ENCODE measurements at places on chromosomes 11 and 22.

DNA sequence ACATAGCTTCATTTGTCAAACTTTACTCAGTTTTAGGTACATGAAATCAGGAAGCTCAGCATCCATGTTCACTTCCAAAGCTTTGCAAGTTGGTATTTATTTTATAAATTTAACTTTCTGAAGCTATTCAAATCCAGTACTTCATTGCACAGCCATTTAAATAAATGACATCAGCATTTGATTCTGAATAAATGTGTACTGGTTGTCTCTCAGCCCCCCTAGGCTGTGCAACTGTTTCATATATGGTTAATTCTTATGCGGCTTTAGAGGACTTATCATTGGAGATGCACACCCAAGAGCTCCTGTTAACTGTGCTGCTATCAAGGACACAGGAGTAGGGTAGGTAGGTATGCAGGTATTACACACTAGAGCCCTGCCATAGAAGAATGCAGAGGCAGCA lies 325.1 kb downstream of the SOX6 start:
- no peaks in the 10 kb centered on the region for H3K27me3 ChIP-seq
- no peak overlapping the region for H3K4me3 ChIP-seq
- no peaks in the 10 kb centered on the region for H3K4me1 ChIP-seq
- ATAC-seq, result no peak

DNA sequence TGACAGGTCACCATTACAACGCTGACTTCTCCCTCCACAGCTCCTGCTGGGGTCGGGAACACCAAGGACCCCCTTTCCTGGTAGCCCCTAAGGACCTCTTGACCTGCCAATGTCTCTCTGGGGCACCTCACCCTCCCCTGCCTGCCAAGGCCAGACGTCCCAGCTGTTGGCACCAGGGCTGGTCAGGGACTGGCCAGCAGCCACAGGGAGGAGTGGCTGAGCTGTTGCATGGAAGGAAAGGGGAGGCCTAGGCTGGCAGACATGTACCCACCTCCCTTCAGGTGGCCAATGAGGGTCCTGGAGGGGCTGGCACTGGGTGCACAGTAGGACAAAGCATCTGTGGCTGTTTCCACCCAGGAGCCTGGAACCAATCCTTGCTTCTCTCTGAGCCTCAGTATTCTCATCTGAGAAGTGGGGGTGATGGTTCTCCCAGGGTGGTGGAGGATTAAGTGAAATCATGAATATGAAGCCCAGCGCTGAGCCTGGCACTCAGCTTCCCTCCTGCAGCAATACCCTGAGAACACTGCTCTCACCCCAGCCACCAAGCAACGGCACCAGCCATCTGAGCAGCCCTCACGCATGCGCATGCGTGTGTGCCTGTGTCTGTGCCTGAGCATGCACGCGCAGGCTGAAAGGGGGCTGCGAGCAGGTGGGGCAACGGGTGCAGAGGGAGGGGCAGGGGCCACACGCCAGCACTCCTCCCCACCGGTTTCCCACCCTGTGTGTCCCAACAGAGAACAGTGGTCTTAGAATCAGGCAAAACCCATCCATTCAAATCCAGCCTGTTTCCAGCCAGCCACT lies 5.9 kb downstream of the KCNJ4 start:
- H3K4me1 ChIP-seq, result peaks cover 4% of the 10 kb centered on the region
- no peak overlapping the region for H3K27ac ChIP-seq
- no peak overlapping the region for H3K4me3 ChIP-seq
- ATAC-seq, result no peak

- H3K36me3 ChIP-seq, result peaks cover 63% of the 10 kb centered on the region
- no peaks in the 10 kb centered on the region for H3K27me3 ChIP-seq
- H3K4me3 ChIP-seq, result no peak overlapping the region
Measured at GRCh38 chr22:20740222-20740951, 33.5 kb upstream of the SERPIND1 start.

- no peak for ATAC-seq
- H3K4me3 ChIP-seq, result no peak overlapping the region
Measured at GRCh38 chr11:7555052-7555699, 41.4 kb downstream of the PPFIBP2 start.

DNA sequence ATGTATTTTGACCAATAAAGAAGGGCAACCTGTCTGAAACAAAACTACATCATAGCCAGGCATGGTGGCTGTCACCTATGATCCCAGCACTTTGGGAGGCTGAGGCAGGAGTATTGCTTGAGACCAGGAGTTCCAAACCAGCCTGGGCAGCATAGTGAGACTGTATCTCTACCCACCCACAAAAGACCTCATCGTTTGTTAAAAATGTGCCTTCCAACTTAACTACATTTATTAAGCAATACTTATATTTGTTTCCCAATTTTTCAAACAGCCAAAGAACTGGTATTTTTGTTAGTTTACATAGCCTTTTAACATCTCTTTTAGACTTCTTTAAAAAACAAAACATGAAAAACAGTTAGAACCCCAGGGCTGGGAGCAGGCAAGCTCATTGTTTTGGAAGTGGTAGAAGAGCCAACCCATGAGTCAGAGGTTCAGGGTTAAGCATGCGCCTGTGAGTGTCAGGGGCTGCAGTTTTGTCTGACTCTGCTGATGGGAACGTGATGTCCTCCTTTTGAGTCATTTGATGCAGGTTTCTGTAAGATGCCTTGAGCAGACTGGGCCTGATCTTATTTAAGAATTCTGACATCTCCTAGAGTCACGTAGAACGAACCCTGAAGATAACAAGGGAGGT lies 53.9 kb upstream of the CRTAM start:
- no peak overlapping the region for H3K27ac ChIP-seq
- H3K4me3 ChIP-seq, result no peak overlapping the region
- H3K36me3 ChIP-seq, result peaks cover 8% of the 10 kb centered on the region
- no peaks in the 10 kb centered on the region for H3K27me3 ChIP-seq

DNA sequence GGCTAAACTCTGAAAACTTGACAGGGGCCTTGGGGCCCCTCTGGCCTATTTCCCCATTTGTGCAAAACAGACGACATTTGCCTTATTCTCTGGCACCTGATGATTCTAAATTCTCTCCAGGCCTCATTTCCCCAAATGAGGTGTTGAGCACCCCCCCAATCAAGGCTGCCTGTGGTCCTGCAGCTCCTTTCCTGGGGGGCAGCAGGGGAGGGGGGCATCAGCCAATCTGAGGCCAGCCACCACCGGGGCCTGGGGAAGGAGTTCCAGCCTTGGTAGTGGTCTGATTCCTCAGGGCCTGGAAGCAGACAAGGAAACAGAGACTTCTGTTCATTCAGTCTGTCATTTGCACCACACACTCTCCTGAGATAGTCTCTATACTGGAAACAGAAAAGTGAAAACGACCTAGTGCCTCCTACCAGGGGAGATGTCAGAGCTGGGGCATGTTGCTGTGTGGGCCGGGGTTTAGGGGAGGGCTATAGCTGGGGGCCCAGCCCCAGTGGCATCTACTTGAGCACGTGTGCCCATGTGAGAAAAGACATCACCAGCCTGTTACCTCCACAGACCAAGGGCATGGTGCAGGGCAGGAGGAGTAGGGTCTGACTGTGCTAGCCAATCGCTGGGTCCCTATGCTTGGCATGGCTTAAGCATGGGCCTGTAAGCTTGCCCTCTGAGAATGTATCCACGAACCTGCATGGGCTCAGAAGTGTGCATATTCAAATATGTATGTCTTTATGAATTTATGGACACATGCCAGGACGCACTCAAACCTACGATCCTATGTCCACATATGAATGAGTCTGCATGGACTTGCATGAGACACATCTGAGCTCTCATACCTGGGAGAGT lies 1.8 kb upstream of the TPBGL start:
- H3K27ac ChIP-seq, result no peak overlapping the region
- H3K27me3 ChIP-seq, result peaks cover 70% of the 10 kb centered on the region
- no peak for ATAC-seq
- H3K4me1 ChIP-seq, result peaks cover 10% of the 10 kb centered on the region
- no peak overlapping the region for H3K4me3 ChIP-seq

- no peak overlapping the region for H3K4me3 ChIP-seq
- H3K27ac ChIP-seq, result no peak overlapping the region
- ATAC-seq, result no peak
- H3K4me1 ChIP-seq, result no peaks in the 10 kb centered on the region
Measured at GRCh38 chr11:63805844-63806415, 7.3 kb upstream of the SPINDOC start.

- no peaks in the 10 kb centered on the region for H3K36me3 ChIP-seq
- H3K27me3 ChIP-seq, result peaks cover 23% of the 10 kb centered on the region
- ATAC-seq, result no peak
- no peak overlapping the region for H3K27ac ChIP-seq
- no peaks in the 10 kb centered on the region for H3K4me1 ChIP-seq
Measured at GRCh38 chr11:3181725-3182461, 16.8 kb upstream of the OSBPL5 start.

DNA sequence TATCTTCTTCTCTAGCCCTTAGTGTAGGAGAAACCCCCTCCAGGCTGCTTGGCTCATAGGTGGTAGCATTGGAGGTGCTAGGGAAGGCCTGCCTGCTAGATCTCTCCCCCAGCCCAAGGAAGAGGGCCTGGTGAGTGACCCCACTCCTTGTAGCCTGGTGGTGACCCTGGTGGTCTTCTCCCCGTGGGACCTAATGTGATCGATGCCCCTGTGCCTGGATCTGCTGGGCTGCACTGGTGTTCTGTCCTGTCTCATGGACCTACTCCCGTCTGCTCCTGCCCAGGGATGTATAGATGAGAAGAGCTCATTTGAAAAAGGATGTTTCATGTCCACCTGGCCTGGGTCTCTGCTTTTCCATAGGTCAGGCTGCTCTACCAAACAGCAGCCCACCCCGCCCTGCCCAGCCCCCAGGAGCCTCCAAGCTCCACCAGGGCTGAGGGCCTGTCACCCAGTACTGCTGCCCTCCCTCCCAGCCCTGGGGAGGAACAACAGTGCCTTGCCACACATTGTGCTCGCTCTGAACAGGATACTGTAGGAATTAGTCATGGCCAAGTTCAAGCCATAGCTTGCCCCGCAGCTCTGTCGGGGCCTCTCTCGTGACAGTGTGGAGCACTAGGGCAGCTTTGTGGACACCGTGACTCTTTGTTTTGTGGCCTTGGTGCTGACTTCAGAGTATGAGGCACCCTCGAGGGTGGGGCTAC lies 19.7 kb downstream of the SLC37A2 start:
- peaks cover 62% of the 10 kb centered on the region for H3K36me3 ChIP-seq
- no peak overlapping the region for H3K4me3 ChIP-seq
- no peak overlapping the region for H3K27ac ChIP-seq
- no peak for ATAC-seq
- H3K27me3 ChIP-seq, result no peaks in the 10 kb centered on the region

GRCh38 chr11:102853956-102854355 lies 10.5 kb upstream of the MMP3 start:
- no peak overlapping the region for H3K27ac ChIP-seq
- peaks cover 17% of the 10 kb centered on the region for H3K27me3 ChIP-seq
- H3K36me3 ChIP-seq, result no peaks in the 10 kb centered on the region

- no peak for ATAC-seq
- H3K36me3 ChIP-seq, result no peaks in the 10 kb centered on the region
- H3K27me3 ChIP-seq, result no peaks in the 10 kb centered on the region
- no peaks in the 10 kb centered on the region for H3K4me1 ChIP-seq
- H3K4me3 ChIP-seq, result no peak overlapping the region
- H3K27ac ChIP-seq, result no peak overlapping the region
Measured at GRCh38 chr11:121636081-121636799, 183.5 kb upstream of the SORL1-AS1 start.

- no peak overlapping the region for H3K27ac ChIP-seq
- no peaks in the 10 kb centered on the region for H3K36me3 ChIP-seq
- no peak overlapping the region for H3K4me3 ChIP-seq
- no peaks in the 10 kb centered on the region for H3K4me1 ChIP-seq
- H3K27me3 ChIP-seq, result peaks cover 13% of the 10 kb centered on the region
- no peak for ATAC-seq
Measured at GRCh38 chr22:27348634-27349033, 452.9 kb downstream of the MN1 start.

DNA sequence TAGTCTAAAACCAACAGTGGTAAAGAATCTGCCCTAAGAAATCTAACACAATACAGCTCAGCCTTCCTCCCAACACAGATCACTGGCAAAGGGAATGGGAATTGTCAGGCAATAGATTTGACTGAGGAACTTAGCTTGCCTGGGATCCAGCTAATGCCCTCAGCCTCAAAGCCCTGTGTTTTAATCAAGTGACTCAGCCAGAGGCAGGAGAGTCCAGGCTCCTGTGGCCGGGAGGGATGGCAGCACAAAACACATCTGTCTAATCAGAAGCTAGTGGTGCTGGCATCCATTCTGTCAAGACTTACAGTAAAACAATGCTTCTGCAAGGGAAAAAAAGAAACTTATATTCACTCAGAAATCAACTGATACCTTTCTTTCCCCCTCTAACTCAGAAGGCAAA lies 5.6 kb downstream of the SYTL2 start:
- no peak for ATAC-seq
- no peaks in the 10 kb centered on the region for H3K36me3 ChIP-seq
- peaks cover 12% of the 10 kb centered on the region for H3K4me1 ChIP-seq
- H3K4me3 ChIP-seq, result no peak overlapping the region
- no peak overlapping the region for H3K27ac ChIP-seq

GRCh38 chr11:5922749-5923426 lies 19.2 kb upstream of the OR56A3 start:
- no peaks in the 10 kb centered on the region for H3K4me1 ChIP-seq
- peak; percentile 51 for ATAC-seq
- H3K27me3 ChIP-seq, result no peaks in the 10 kb centered on the region
- H3K4me3 ChIP-seq, result no peak overlapping the region

DNA sequence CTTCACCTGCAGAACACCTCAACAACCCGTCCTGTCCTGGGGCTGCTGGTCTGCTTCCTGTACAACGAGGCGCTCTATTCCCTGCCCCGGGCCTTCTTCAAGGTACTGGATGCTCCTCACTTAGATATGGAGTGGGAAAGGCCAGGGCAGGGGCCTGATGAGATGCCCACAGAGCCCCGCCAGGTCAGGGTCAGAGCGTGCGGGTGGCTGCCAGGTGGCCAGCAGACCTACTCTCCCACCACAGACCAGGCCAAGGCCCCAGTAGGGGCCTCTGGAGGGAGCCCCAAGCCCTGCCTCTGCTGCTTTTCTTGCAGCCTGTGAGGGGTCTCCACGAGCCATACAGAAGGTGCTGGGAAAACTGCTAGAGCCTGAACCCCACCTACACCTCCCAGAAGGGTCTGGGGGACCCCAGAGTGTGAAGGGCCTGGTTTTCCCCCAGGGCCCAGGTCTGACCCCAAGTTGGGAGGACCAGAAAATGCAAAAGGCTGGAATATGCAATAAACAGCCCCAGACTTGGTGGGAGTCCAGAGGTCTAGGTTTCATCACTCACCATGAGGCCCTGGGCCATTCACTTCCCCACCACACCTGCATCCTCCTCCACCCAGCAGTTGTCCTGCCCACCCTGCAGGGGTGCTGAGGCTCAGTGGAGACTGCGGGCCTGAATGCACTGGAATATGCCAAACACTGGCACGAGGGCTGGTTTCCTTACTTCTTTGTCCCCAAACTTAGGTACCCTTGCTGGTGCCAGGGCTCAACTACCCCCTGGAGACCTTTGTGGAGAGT lies 14.7 kb downstream of the ZDHHC24 start:
- peaks cover 40% of the 10 kb centered on the region for H3K36me3 ChIP-seq
- no peak overlapping the region for H3K4me3 ChIP-seq
- H3K4me1 ChIP-seq, result peaks cover 15% of the 10 kb centered on the region
- ATAC-seq, result no peak
- no peak overlapping the region for H3K27ac ChIP-seq

GRCh38 chr22:43326331-43327156 lies 16.6 kb downstream of the SCUBE1 start:
- H3K36me3 ChIP-seq, result no peaks in the 10 kb centered on the region
- H3K27ac ChIP-seq, result no peak overlapping the region
- ATAC-seq, result no peak
- no peaks in the 10 kb centered on the region for H3K4me1 ChIP-seq
- no peak overlapping the region for H3K4me3 ChIP-seq
- peaks cover 9% of the 10 kb centered on the region for H3K27me3 ChIP-seq

- peaks cover 18% of the 10 kb centered on the region for H3K4me1 ChIP-seq
- no peaks in the 10 kb centered on the region for H3K36me3 ChIP-seq
- no peak overlapping the region for H3K4me3 ChIP-seq
- H3K27ac ChIP-seq, result peak overlapping the region; percentile 65
- peaks cover 15% of the 10 kb centered on the region for H3K27me3 ChIP-seq
- ATAC-seq, result no peak
Measured at GRCh38 chr11:134349802-134350355, 18.1 kb downstream of the GLB1L2 start.

All from stimulated activated memory B cell treated with anti-CD40 and anti-IgM and Interleukin-4, amounts not matched to agents 10 μg/mL and 1 μg/mL and 100 μg/mL, for 72 hours (primary cell).